ENCODE measurements at places on chromosomes 3 and 15. TPM values are rescaled to one million over a fixed set of nuclear protein-coding genes. Genes with fewer than 3 reads are reported as not detected.

Gene STARD5
- total RNA-seq: 4.1 TPM

Gene TM4SF4
- total RNA-seq: not detected

Gene PLA2G4D
- not detected for total RNA-seq

Gene PRR20G
- not detected for total RNA-seq

Gene UBAP1L
- 0.35 TPM for total RNA-seq

Gene CKMT1B
- total RNA-seq: 86.0 TPM

Gene GPR87
- 69.9 TPM for total RNA-seq

Gene TRAK1
- 24.5 TPM for total RNA-seq

Gene APOD
- total RNA-seq: 5.6 TPM

Gene NR2E3
- total RNA-seq: not detected

Gene SNTN
- total RNA-seq: not detected

Gene GNB4
- total RNA-seq: 19.9 TPM

Gene CD96
- not detected for total RNA-seq

Gene ONECUT1
- total RNA-seq: not detected

Gene GOLGA6L9
- total RNA-seq: 2.5 TPM

Gene GRAMD2A
- total RNA-seq: 10.2 TPM

Gene UTS2B
- not detected for total RNA-seq

Gene COMMD2
- 22.0 TPM for total RNA-seq

Gene IQCH
- 2.6 TPM for total RNA-seq

Gene MESP1
- not detected for total RNA-seq

Gene OR5K2
- total RNA-seq: not detected

Gene SAMMSON
- not detected for total RNA-seq

Gene ERICH6
- not detected for total RNA-seq

Gene SPINT1
- 346 TPM for total RNA-seq

Gene ZSCAN29
- total RNA-seq: 12.8 TPM

Gene EPHA6
- total RNA-seq: not detected

Gene KBTBD12
- not detected for total RNA-seq

Gene LIPH
- 9.6 TPM for total RNA-seq

Gene ZNF592
- 6.1 TPM for total RNA-seq

Gene TM6SF1
- not detected for total RNA-seq

Gene CSPG5
- not detected for total RNA-seq

Gene HIGD2B
- total RNA-seq: not detected

Gene C3orf49
- not detected for total RNA-seq

Gene ARHGEF26
- 2.6 TPM for total RNA-seq

Gene TWF2
- total RNA-seq: 84.2 TPM

Gene RHOV
- total RNA-seq: 52.2 TPM

Gene FRMD5
- total RNA-seq: 2.9 TPM

Gene FAM107A
- total RNA-seq: not detected

Gene CCR9
- total RNA-seq: not detected

Gene PEAK1
- 6.2 TPM for total RNA-seq

Gene KLF15
- total RNA-seq: 0.63 TPM

Gene AGTR1
- not detected for total RNA-seq

Measured in airway epithelial cell (primary cell).